ENCODE measurements at places on chromosomes 5 and 9. TPM values are rescaled to one million over a fixed set of nuclear protein-coding genes. Genes with fewer than 3 reads are reported as not detected.

The TTC23L gene
- 0.84 TPM for total RNA-seq

The FOXD4L6 gene
- total RNA-seq = not detected

The C7 gene
- not detected for total RNA-seq

DNA sequence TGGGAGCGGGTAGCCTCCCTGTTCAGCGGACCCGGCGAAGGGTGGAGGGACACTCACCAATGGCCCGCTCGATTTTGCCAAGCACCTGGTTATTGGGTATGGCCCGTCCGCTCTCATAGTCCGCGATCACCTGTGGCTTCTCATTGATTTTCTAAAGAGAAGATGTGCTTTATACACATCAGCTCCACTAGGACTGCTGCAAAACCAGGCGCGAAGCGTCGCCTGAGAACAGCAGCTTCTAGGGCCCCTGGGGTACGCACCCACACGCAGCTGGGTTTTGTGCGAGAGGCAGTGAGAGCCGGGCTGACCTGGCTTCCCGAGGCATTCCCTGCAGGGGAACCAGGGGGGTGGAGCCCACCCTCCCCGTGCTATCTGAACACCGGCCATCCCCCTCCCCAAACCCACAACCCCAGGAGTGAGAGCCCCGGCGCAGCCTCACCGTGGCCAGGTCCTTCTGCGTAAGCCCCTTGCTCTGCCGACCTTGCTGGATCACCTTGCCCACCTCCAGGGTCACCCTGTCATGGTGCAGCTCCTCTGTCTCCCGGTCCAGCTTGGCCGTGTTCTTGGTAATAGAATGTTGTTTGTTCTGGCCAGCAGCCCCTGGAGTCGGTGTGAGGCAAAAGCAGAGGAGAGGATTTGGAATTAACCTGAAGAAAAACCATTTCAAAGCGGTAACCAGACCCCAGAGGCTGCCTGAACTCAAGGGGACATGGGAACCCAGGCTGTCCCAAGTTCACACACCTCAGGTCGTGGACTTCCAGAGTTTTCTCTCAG is 3.1 kb downstream of the EDF1 start:
- H3K27ac ChIP-seq = no peak overlapping the region
- H3K4me1 ChIP-seq = 0 out of 2 replicates have a peak, but pooled peaks cover 5% of the 10 kb centered on the region
- no peaks in the 10 kb centered on the region for H3K27me3 ChIP-seq
- H3K36me3 ChIP-seq = peaks cover 15% of the 10 kb centered on the region
- DNase-seq = no peak
- H3K4me3 ChIP-seq = no peak overlapping the region

DNA sequence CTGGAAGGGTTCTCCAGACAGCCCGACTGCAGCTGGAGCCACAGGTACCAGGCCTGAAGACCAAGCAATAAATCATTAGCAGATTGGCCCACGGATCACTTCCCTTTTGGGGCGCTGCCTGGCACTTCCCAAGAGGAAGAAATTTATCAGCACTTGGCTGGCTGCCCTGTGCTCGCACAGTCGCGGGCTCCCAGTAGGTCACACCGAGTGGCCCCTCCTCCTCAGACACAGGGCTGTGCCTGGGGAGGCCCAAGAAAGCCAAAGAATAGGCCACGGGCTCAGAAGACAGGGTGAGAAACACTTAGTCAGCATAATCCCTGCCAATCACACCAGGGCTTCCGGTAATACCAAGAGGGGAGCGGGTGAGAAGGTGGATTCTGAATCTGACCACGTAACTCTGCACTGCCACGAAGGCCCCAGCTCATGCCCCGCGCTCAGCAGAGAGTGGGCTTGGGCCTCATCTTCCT is 115.7 kb upstream of the MSX2 start:
- H3K36me3 ChIP-seq = no peaks in the 10 kb centered on the region
- H3K27ac ChIP-seq = no peak overlapping the region
- no peaks in the 10 kb centered on the region for H3K4me1 ChIP-seq
- H3K4me3 ChIP-seq = no peak overlapping the region

GRCh38 chr5:140992828-140993227 is 26.6 kb downstream of the PCDHAC2 start:
- no peaks in the 10 kb centered on the region for H3K27me3 ChIP-seq
- H3K27ac ChIP-seq = no peak overlapping the region
- no peaks in the 10 kb centered on the region for H3K36me3 ChIP-seq
- no peak overlapping the region for H3K4me3 ChIP-seq

DNA sequence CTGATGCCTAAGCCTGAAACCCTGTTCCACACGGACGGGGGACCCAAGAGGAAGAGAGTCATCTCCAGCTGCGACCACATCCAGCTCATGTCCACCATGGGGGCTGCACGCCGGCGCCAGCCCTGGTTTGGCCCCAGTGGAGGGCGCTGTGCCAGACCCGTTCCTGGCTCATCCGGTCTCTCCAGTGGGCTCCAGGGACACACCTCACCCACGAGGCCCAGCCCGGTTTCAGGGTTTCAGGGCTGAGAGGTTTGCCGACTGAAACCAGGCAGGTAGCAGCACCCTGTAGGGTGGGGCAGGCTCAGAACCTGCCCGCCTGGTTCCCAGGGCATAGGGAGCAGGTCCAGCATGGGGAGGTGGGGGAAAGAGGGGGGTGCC is 71.4 kb upstream of the STXBP1 start:
- no peaks in the 10 kb centered on the region for H3K36me3 ChIP-seq
- peak; percentile 42 for DNase-seq
- peaks cover 60% of the 10 kb centered on the region for H3K4me1 ChIP-seq
- H3K27ac ChIP-seq = no peak overlapping the region

DNA sequence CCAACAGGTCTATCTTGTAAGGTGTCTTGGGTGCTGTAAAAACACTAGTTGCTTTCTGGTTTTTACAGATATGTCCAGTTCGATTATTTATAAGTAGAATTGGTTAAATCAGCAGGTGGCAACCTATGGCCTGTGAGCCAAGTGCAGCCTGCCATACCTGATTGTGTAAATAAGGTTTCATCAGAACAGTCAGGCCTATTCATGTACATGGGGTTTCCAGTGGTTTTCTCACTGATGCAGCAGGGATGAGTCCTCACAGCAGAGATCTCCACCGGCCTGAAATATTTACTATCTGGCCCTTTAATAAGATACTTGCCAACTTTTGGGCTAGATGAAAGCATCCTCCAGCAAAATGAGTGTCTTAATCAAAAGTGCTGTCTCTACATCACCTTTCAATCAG is 132.9 kb upstream of the ICE1 start:
- DNase-seq = peak; percentile 67
- H3K36me3 ChIP-seq = no peaks in the 10 kb centered on the region
- H3K27me3 ChIP-seq = no peaks in the 10 kb centered on the region
- H3K4me1 ChIP-seq = peaks cover 43% of the 10 kb centered on the region
- peak overlapping the region; percentile 95 for H3K27ac ChIP-seq
- no peak overlapping the region for H3K4me3 ChIP-seq

DNA sequence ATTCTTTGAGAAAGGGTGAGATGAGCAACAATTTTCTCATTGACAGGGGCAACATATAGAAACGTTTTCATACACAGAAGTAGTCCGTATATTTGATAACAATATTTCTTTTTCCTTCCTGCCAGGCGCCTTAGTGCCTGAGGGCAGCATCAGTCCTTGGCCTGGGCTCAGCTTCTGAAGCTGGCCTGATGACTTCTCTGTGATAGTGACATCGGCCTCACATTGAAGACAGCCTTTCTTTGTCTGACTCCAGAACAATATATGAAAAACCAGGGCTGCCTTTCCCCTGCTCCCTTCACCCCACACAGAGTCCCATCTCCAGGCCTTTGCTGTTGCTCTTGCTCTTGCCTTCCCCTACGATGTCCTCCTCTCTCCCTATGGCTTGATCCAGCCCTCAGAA is 24.1 kb upstream of the TCOF1 start:
- H3K36me3 ChIP-seq = no peaks in the 10 kb centered on the region
- no peaks in the 10 kb centered on the region for H3K4me1 ChIP-seq
- no peaks in the 10 kb centered on the region for H3K27me3 ChIP-seq
- H3K4me3 ChIP-seq = no peak overlapping the region
- H3K27ac ChIP-seq = no peak overlapping the region
